Glutamatergic neuron (in vitro differentiated cells): ENCODE measurements at places on chromosomes 7 and 10. TPM values are rescaled to one million over a fixed set of nuclear protein-coding genes. Genes with fewer than 3 reads are reported as not detected.

DNA sequence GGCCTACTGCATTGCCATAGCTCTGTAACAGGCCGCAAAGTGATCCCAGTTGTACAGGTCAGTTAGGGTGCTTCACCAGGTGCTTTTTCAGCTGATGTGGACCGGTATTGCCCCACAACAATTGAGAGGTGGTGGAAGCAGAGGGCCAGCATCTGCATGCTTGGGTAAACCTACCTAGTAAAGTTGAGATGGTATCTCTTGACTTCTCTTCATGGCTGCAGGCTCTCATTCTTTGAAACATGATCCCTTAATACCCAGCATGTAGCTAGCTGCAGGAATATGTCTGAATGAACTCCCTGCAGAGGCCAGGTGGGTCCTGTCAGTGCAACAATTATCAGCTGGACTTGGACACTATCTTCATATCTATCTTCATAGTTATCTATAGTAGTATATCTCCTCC, 60.7 kb upstream of the CCDC6 start:
- no peak for DNase-seq
- H3K36me3 ChIP-seq, result no peaks in the 10 kb centered on the region
- no peak overlapping the region for H3K4me3 ChIP-seq

DNA sequence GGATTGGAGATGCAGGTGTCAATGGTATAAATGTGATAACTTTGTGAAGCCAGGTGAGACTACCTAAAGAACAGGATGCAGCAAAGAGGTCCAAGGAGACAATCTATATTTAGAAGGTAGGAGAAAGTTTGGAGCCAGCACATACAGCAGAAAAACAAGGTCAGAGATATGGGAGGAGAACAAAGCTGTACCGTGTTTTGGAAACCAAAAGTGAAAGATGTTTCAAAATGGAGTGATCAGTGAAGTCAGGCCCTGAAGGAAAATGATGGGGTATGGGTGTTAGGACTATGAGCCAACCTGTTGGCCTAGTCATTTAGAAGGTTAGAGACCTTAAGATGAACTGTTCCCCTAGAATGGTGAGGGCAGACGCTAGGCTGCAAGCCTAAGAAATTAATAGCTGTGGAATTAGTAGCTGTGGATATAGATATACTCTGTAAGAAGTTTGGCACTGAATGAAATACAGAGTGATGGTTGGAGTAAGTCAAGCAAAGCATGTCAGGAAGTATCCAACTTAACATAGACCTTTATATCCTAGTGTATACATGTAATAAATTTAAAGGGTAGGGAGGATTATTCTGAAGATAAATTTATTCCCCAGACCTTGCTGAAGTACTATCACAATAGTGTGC, 149.8 kb upstream of the WNT16 start:
- DNase-seq, result no peak
- H3K4me3 ChIP-seq, result no peak overlapping the region
- H3K4me1 ChIP-seq, result no peaks in the 10 kb centered on the region
- H3K27me3 ChIP-seq, result no peaks in the 10 kb centered on the region

DNA sequence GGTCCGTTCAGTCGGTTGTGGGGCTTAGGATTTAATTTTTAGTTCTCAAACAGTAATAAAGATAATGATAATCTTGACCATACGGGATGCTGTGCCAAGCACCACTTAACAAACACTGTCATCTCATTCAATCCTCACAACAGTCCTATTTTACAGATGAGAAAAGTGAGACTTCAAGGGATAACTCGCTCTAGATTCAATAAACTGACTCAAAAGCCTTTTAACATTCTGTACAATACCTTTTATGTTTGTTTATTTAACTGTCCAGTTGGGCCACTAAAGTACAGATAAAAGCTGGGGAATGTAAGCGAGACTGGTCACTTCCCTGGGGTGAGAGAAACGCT, 437 bp upstream of the CFAP69 start:
- DNase-seq, result no peak
- H3K36me3 ChIP-seq, result no peaks in the 10 kb centered on the region
- H3K4me3 ChIP-seq, result peak overlapping the region; percentile 97
- no peaks in the 10 kb centered on the region for H3K4me1 ChIP-seq
- H3K27me3 ChIP-seq, result peaks cover 5% of the 10 kb centered on the region

The AKR1C8 gene
- total RNA-seq, result not detected

The GIMAP7 gene
- not detected for total RNA-seq

DNA sequence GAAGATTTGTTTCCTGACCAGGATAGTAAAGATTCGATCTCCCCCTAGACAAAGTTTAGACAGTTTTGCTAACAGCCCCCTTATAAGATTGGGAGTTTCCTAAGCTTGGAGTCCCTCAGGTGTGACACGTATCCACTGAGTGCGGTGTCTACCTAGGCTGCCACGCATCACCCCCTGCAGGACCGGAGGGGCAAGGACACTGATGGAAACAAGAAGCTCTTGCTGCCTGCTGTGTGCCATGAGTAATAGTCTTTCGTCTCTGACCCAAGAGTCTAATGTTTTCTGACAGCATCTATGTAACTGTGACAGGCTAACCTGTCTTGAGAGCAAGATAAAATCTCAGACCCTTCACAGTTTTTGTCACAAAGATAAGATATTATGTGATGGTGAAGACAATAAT, 173.5 kb downstream of the SEMA3E start:
- H3K4me3 ChIP-seq, result no peak overlapping the region
- H3K4me1 ChIP-seq, result no peaks in the 10 kb centered on the region
- H3K27ac ChIP-seq, result no peak overlapping the region
- H3K27me3 ChIP-seq, result no peaks in the 10 kb centered on the region
- no peak for DNase-seq

The EPHA1 gene
- 4.7 TPM for total RNA-seq

DNA sequence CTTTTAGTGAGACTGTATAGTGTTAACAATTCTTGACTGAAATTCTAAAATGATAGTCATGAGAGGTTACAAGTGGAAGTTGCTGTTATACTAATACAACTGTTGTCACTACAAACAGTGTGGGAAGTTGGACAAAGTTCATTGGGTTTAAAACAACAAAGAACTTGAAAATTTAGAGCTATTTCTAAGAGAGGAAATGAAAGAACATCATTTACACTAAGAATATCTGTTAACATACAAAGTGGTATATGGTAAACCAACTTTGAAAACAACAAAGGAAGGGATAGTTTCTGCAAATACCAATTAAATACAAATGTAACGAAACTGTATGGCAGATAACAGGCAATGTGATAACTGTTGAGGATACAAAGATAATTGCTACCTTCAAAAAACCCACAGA, 11.6 kb downstream of the MTPN start:
- H3K36me3 ChIP-seq, result no peaks in the 10 kb centered on the region
- no peaks in the 10 kb centered on the region for H3K27me3 ChIP-seq
- no peak for DNase-seq
- no peak overlapping the region for H3K4me3 ChIP-seq
- peaks cover 27% of the 10 kb centered on the region for H3K4me1 ChIP-seq
